CD8-positive, alpha-beta T cell (primary cell): ENCODE measurements at places on chromosomes 2 and 18.

- DNase-seq: no peak
Measured at GRCh38 chr2:218079943-218080913, 11.2 kb downstream of the RUFY4 start.

DNA sequence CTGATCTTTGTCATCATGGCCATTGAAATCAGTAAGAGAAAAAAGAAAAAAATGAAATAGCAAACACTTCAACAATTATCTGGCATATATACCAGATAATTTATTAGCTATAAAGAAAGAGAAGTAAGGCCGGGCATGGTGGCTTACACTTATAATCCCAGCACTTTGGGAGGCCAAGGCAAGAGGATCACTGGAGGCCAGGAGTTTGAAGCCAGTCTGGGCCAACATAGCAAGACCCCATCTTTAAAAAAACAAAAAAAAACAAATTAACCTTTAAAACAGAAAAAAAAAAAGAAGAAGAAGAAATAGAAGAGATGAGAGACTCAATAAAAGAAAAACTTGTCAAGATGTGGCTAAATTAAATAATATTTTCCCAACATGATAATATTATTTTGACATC is 61.6 kb upstream of the TGIF1 start:
- no peak for DNase-seq

DNA sequence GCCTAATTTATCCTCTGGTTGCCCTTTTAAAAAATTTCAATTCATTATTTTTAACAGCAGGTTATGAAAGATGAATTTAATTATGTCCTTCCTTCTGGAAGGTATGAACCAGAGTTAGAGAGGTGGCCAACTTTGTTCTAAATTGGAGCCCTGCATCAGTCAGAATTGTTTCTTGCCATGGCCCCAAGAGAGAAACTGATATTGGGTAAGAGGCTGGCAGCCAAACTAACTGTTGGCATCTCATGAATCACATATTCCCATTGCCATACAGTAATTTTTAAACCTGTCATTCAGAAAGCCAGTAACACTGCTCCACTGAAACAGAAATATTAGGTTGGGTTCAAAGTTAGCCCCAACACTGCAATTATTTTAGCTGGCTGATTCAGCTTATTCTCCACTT is 67.4 kb downstream of the SMAD2 start:
- no peak for DNase-seq

GRCh38 chr18:58392324-58393000 is 236.4 kb downstream of the ALPK2 start:
- DNase-seq: no peak

GRCh38 chr18:11110509-11110908 is 38.9 kb downstream of the PIEZO2 start:
- no peak for DNase-seq

GRCh38 chr2:235530735-235531134 is 36.9 kb downstream of the AGAP1 start:
- no peak for DNase-seq

DNA sequence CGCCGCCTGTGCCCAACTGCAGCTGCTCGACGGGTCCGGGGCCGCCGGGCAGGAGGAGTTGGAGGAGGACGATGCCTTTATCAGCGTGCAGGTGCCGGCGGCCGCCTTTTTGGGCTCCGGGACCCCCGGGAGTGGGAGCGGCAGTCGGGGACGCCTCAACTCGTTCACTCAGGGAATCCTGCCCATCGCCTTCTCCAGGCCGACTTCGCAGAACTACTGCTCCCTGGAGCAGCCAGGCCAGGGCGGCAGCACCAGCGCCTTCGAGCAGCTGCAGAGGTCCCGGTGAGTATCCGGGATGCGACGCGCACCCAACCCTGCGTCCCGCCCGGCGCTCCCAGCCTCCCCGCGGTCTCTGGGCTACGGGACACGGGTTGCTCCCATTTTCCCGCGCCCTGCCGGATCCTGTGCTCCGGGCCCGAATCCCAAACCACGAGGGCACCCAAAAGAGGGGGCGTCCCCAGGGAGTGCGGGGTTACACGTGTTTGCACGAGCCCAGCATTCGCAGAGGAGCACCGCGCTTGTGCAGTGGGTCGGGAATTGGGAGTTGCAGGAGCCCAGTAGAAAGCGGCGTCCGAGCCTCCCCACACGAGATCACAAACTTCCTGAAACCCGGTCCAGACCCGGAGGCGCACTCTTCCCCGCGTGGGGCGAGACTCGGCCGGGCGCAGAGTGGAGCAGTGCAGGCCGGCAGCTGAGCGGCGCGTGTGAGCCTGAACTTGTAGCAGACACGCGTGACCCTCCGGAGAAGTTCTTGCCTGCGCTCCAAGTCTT is 1.2 kb downstream of the CABLES1 start:
- DNase-seq: no peak

DNA sequence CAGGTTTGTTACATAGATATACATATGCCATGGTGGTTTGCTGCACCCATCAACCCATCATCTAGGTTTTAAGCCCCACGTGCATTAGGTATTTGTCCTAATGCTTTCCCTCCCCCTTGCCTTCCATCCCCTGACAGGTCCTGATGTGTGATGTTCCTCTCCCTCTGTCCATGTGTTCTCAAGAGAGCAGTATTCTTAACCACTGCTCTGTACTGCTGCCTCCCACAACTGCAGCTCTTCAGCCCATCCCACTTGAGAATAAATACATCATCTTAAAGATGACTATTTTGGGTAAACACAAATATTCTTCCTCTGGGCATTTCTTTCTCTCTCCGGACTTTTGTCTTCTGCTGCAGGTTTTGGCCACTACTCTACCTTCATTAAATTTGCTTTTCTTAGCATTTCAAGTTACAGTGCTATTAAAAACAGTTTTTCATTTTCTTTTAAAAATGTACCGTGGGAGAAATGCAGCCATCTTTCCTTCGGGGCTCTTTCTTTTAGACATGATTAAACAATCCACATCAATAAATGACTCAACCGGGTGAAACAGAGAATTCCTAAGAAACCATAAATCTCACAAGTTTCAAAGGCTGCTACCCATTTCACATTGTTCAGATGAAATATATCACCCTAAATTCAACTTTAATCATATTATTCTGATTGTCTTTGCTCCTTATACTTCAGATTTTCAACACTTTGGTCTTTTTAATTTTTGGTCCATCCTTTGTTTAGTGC is 323.4 kb downstream of the GALNT13 start:
- no peak for DNase-seq

DNA sequence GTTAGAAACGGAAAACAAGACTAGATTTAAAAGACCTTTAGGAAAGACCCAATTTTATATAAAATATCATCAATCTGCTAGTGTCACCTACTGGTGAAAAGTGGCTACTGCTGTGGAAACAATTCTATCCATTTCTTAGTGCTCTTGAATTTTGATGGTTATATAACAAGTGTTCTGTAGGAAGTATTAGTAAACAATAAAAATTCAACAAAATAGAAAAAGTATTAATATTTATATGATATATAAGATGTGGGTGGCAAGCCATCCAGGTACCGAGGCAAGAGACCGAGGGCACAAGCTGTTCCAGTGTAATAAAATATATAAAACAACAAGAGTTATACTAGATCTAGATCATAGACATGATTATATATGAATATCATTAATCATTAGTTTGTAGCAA is 6.2 kb upstream of the TMEM87B start:
- DNase-seq: no peak

DNA sequence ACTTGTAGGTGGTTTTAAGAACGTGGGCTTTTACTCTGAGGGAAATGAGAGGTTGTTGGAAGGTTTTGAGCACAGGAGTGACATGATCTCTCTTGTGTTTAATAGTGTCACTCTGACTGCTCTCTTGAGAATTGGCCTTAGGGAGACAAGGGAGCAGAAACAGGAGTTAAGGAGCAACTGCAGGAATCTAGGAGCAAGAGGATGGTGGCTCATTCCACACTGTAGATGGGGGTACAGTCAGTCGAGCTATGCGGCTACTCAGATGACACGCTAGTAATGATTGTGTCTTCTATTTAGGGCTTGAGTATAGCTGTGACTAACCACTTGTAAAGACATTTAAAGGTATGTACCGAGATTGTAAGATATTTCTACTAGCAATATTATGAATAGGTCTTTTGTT is 87.4 kb downstream of the RPRM start:
- DNase-seq: no peak

DNA sequence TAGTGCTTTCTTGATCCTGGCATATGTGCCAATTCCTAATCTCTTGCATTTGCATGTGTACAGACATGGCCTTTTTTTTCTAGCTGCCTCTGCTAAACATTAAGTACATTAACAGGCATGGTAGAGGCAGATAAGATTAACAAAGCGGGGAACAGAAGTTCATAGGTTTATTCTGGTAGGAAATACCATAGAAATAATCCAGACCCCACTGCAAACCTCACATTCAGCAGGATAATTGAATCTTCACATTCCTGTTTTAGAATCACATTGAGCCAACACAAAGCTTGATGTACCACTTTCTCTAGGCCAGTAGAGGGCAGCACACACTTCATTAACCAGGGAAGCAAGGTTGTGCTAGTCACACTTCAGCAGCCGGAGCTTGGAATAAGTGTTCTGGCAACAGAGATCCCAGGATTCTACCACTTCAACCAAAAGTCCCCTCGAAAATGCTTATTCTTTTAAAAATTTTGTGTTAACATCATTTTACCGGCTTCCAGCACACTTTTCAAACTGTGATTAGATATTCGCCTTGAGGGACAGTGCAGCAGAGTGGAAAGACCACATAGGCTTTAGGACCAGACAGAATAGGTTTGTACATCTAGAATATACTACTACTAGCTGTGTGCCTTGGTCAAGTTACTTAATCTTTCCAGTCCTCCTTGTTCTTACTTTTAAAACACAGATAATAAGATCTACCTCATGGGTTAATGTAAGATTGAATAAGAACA is 420.2 kb upstream of the CHST9 start:
- no peak for DNase-seq

- DNase-seq: no peak
Measured at GRCh38 chr2:160952464-160953254, 207.6 kb upstream of the TANK start.

DNA sequence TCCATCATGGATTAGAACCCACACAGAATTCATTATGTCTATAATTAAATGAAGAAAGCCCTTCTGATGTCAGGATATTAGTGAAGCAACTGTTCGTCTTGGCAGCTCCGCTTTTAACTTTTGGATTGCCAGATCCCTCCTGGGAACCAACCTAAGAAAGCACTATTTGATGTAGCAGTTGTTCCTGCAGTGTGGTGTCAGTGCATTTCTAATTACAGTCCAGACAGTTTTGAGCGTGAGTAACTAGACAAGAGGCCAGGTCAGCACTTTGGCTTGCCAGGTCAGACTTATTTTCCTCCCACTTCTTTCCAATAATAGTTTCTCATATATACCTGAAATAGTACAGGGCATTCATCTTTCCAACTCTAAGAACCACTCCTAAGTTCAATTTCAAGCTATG is 13.8 kb downstream of the NRXN1 start:
- DNase-seq: no peak

GRCh38 chr2:187312718-187313282 is 135.3 kb downstream of the CALCRL start:
- DNase-seq: no peak

DNA sequence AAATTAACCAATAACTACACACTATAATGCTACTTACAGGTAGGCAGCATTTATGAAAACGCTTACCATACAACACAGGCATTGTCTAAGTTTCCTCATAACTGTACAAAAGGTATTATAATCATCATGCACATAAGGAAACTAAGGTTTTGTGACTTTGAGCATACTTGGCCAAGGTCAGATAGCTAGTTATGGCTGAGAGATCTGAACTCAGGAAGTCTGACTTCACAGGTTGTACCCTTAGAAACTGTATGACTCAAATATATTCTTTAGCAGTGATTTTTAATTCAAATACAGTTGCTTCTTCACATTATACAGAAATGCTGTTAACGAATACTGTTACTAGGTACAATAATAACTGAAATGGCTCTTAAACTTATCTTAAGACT is 89.3 kb downstream of the TRIP12 start:
- DNase-seq: peak; percentile 25

DNA sequence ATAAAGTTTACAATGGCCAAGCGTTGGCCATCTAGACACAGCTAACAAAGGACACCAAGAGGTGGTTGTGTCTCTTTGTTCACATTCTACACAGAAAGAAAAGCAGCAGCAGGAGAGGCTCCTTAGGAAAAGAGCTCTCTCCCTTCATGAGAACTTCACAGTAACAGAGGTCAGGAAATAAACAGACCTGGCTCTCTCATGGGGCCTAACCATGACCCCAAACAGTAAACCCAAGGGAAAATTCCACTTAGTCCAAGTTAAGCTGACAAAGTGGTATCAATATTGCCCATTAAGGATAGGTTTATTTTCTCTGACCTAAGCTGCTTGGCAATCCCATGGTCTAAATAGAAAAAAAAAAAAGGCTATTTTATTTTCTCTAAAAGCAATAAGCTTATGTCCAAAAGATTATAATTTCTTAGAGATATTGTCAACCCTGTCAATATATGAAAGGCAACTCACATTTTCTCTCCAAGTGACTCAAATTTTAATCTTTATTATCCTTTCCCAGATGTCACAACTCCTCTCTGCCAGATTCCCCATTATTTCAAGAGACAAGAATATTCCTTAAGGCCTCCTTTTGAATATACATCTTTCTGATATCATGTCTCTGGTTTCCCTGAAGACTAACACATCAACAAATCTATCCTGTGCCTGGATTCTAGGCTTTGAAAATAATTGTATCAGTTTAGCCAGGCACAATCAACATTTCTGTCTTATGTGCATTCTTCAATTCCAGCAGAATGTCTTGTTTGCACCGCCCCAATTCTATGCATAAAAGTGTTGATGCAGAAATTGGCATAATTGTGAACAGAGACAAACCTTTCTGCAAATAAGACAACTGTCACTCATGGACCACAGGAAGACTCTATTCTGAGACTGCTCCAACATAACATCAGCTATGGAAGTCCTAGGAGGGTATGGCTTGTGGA is 91.1 kb downstream of the UPP2 start:
- DNase-seq: no peak

- DNase-seq: no peak
Measured at GRCh38 chr2:7280790-7281189, 363.6 kb downstream of the RNF144A start.

GRCh38 chr18:23716516-23716915 is 27.3 kb downstream of the LAMA3 start:
- DNase-seq: no peak

- no peak for DNase-seq
Measured at GRCh38 chr2:121925466-121925865, 170.0 kb downstream of the TSN start.
